ENCODE measurements at places on chromosomes 13 and 19.

- DNase-seq = peak; percentile 40
Measured at GRCh38 chr19:49331616-49332055, 3.6 kb upstream of the CD37 start.

GRCh38 chr19:2145831-2146241, 5.5 kb downstream of the AP3D1 start:
- DNase-seq = no peak

GRCh38 chr13:48334534-48335127, 31.1 kb downstream of the RB1 start:
- DNase-seq = peak; percentile 41

GRCh38 chr19:55058781-55059610, 4.0 kb downstream of the RDH13 start:
- no peak for DNase-seq

- no peak for DNase-seq
Measured at GRCh38 chr13:110426735-110427134, 119.7 kb downstream of the COL4A2 start.

DNA sequence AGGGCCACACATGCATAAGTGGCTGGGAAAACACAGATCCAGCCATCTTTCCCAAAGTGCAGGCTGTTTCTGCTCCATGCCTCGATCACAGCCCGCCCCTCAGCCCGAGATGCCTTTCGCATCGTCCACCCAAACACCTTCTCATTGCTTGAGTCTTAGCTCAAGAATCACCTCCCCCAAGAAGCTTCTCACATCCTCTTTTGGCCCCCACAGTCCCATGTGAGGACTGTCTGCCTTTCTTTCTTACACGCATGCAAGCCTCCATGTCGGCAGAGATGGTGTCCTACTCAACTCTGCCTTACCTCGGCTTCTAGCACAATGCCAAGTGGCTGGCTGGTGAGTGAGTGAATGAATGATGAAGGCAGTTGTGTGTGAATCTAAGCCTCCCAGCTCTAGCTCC, 18.1 kb upstream of the GSX1 start:
- DNase-seq = no peak

All from fibroblast of skin of right biceps (primary cell).